Activated CD4-positive, alpha-beta memory T cell treated with anti-CD3 and anti-CD28 coated beads, Interleukin-2, amount 10 ng/mL, durations not matched to agents 7 days and 5 days (primary cell): ENCODE measurements at places on chromosomes 2 and 18.
A peak's percentile ranks its signal among the peaks of the same experiment; 100 is the strongest.

GRCh38 chr2:39697454-39697853, 31.7 kb downstream of the TMEM178A start:
- DNase-seq, result no peak

GRCh38 chr2:188746727-188747126, 227.4 kb upstream of the COL3A1 start:
- DNase-seq, result no peak

- DNase-seq, result no peak
These were observed 507.5 kb downstream of the PARD3B start for GRCh38 chr2:205052781-205053180.

DNA sequence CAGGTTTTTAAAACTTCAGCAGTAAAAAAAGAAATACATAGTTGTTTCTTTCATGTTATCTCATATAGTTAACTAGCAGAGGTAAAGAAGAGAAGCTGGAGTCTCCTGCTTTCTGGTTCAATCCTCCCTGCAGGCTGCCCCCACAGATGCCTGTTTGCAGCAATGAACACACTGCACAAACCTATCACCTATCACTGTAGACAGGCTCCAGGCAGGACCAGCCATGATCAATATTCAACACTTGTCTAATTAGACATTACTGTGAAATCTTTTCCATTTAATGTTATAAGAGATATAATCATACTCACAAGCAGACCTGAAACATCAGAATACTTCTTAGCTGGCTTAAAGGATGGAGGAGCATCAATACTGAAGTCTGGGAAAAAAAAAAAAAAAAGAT, 19.8 kb downstream of the INO80C start:
- no peak for DNase-seq

DNA sequence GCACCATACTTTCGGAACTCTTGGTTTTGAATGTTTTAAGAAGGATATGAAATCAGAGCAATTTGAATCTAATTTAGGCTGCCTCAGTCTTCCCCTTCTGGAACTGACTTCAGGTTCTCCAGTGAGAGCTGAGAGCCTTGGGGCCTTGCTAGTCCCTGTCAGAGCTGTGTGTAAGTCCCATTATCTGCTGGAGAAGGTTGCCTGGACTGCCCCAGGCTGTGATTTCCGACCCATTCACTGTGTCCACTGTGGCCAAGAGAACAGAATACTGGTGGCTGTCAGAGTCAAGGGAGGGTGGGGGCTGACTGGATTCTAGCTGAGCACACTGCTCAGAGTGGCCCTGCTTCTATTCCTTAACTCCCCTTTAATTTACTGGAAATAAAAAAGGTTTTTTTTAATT, 278.0 kb downstream of the KCNS3 start:
- DNase-seq, result no peak

DNA sequence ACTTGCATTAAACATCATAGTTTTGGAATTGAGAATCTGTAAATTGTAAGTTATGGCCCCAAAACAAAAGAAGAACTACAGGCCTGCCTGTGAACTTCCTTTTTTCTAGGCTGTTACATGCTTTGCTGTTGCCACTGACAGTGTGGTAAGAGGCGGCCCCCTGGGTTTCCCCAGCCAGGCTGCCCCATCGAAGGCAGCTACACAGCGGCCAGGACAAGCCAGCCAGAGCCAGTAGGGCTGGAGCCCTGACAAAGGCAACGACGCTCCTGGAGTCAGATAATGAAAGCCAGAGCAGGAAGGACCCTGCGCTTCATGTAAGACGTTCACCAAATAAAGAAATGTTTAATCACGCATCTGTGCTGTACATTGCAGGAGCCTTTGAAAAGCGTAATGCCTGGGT, 55.0 kb downstream of the ANKRD44 start:
- DNase-seq, result peak; percentile 79
